Esophagus squamous epithelium (tissue), 5 donors: ENCODE measurements at places on chromosomes 5 and 9.

DNA sequence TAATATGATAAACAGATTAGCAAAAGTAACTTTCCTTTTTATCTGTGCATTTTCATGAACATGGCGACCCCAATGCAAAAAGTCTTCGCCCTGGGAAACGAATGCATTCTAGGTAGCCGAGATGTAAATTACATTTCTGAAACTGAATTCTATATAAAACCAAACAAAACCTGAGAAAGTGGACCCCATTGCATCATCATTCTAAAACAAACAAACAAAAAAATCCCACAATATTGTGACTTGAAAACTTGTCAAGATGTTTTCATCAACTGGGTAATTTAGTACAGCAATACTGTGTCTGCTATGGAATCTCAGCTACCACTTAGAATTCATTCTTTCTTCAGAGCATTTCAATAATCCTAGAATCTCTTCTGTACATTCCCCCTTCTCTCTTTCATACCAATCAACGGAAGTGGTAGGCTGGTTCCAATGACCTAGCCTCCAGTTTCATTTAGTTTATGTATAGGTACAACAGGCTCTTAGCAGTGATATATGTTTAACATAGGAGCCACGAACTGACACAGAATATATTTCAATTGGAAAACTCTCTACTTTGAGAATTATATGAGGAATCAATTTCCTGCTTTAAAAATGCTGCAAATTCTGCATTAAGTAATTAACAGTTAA, 85.6 kb downstream of the FBXW11 start:
- no peak for DNase-seq

DNA sequence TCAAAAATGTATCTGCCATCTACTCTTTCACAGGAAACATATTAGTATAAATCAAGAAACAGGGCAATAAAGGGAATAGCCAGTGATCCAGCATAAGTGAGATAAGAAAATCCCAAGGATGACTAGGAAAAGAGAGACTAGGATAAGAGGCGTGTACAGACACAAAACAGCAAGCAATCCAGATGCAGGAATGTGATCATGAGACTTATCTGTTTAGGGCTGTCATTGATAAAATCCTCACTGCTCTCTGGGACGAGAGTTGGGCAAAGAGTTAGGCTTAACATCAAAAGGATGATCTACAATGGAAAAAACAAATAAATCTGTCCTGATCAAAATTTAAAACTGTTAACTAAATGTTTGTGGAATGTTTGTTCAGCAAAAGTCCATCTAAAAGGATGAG, 1156.8 kb upstream of the C9orf72 start:
- DNase-seq: no peak

DNA sequence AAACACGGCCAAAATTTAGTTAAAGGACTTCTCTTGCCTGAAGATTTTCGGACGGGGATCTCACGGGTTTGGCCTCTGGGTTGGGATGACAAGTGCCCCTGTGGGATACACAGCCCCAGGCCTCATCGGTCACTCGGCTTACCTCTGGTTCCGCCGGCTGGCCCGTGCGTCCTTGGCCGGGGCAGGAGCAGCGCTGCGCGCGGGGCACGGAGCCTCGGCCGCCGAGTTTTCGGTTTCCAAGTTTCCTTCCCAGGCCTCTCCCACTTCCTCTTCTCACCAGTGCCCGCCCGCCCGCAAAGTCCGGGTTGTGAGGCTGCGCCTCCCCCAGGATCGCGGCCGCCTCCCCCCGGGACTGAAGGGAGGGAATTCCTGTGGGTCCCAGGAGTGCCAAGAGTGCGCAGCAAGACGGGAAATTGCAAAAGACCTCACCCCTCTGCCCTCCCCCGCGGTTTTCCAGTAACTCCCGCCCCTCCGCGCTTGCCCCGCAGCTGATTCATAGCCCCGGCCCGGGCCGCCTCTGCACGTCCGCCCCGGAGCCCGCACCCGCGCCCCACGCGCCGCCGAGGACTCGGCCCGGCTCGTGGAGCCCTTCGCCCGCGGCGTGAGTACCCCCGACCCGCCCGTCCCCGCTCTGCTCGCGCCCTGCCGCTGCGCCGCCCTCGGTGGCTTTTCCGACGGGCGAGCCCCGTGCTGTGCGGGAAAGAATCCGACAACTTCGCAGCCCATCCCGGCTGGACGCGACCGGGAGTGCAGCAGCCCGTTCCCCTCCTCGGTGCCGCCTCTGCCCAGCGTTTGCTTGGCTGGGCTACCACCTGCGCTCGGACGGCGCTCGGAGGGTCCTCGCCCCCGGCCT, at the start of gene OSMR:
TSS of gene OSMR (plus strand) at position 487 of the 853 bp plus-strand sequence. CDS start 23,033 bp downstream, outside the sequence.
- peak; percentile 35 for DNase-seq

- no peak for DNase-seq
Measured at GRCh38 chr9:134396258-134396742, 70.0 kb downstream of the RXRA start.

GRCh38 chr5:105773241-105773640, 1897.5 kb downstream of the EFNA5 start:
- no peak for DNase-seq

DNA sequence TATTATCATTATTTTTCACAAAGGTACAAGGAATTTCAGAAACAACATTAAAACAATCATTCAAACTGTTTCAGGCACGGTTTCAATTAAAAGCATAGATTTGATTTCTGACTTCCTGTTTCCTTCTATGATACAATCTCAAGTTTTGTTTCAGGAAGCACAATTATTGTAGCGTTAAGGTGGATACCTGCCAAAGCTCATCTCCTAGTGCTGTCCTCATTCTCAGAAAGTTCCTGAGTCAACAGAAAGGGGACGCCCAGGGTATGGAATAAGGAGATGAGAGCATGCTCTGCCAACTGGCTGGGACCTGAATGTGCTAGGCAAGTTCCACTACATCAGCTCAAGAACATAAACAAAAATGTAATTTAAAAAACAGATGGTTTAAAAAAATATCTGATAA, 2.0 kb upstream of the TRIM14 start:
- no peak for DNase-seq

DNA sequence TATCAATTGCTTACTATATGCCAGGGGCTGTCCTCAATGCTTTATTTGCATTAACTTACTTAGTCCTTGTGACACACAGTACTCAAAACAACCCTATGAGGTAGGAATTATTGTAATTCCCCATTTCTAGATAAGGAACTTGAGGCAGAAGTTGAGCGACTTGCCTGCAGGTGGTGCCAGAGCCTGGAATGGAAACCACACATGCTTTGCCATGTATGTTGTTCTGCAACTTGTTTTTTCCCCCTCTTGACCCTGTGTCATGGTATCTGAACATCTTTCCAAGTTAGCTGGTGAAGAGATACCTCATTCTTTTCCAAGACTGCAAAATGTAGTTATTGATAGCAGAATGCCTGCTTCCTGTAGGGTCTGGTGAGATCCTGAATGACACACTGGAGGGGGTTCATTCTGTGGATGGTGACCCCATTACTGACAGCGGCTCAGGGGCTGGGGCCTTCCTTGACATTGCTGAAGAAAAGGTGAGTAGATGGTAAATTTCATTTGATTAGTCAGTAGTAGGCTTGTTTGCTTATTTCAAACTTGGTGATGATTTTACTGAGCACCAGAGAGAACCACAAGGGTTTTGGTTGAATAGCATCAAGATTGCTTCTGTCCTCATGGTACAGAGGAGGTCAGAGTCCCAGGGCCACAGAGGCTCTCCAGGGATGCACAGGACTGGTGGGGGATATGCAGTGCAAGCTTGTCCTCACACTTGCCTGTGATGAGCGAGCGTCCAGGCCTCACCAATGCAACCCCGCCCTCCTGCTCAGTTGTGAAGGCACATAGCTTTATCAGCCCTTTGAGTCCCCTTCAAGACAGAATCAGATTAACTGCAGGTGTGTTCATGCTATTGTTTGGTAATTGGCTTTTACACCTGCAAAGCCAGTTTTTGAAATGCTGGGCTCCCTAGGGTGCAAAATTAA, 57.0 kb downstream of the COL15A1 start:
- no peak for DNase-seq

- no peak for DNase-seq
Measured at GRCh38 chr5:59569608-59570334, 323.8 kb downstream of the PDE4D start.

GRCh38 chr9:86321373-86321772, 32.8 kb downstream of the TUT7 start:
- no peak for DNase-seq

DNA sequence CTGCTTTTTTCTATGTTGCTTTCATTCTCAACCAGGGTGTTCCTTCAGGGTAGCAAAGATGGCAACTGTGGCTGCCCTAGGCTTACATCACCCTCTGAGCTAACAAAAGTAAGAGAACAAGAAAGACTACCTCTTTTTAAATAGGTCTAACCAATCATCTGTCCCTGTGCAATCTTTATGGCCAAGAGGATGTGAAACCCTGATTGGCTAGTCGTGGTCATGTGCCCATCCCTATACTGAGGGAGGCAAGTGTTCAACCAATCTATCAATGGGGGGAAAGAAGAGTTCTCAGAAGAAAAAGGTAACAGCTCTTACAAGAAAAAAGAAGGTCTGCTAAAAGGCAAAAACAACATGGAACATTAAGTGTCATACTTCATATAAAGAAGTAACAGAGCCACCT, 11.7 kb upstream of the SNCAIP start:
- DNase-seq: no peak

- DNase-seq: no peak
Measured at GRCh38 chr5:162852134-162852533, 585.3 kb upstream of the CCNG1 start.

- DNase-seq: no peak
Measured at GRCh38 chr5:138985256-138985655, 110.1 kb upstream of the LRRTM2 start.

DNA sequence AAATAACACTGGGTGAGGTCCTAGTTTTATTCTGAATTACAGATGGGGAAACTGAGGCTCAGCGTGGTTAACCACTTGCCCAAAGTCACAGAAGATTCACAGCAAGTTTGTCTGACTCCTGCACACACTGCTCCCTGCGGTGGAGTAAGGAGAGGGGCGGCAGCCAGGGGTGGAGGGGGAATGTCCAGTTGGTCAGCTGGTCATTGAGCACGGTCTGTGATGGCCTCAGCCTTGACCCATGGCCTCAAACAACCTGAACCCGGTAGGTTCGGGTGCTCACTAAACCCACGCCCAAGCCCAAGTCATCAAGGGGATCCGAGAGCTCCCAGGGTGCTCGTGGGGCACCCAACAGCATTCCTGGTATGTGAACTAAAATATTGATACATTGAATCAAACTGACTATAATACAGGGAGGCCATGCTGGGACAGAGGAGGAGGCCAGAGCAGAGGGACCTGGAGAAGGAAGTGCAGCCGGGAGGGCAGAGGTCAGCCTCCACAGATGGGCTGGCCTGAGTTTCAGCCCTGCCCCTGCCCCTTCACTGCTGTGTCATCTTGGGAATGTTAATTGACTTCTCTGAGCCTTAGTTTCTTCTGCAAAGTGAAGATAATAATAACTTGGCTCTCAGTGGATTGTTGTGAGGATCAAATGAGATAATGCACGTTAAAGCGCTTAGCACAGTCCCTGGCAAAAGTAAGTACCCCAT, 3.6 kb upstream of the IL17B start:
- DNase-seq: no peak

- DNase-seq: no peak
Measured at GRCh38 chr5:125272357-125272756, 525.9 kb upstream of the ZNF608 start.

DNA sequence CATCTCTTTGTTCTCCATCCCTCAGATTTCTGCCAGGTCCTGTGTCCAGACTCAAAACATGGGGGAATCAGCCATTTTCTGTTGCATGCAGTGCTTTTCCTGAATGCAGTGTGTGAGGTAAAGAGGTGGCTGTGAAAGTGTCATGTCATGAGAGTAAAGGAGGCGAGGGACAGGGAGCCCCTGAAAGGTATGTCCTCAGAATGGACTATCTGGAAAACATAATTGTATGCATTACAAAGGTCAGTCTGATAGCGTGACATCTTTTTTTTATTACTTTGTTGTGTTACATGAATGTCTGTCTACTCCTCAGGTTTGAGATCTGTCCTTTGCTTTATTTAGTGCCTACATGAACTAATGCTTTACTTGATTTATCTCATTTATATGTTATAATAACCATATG, 239.1 kb downstream of the MAN2A1 start:
- no peak for DNase-seq

DNA sequence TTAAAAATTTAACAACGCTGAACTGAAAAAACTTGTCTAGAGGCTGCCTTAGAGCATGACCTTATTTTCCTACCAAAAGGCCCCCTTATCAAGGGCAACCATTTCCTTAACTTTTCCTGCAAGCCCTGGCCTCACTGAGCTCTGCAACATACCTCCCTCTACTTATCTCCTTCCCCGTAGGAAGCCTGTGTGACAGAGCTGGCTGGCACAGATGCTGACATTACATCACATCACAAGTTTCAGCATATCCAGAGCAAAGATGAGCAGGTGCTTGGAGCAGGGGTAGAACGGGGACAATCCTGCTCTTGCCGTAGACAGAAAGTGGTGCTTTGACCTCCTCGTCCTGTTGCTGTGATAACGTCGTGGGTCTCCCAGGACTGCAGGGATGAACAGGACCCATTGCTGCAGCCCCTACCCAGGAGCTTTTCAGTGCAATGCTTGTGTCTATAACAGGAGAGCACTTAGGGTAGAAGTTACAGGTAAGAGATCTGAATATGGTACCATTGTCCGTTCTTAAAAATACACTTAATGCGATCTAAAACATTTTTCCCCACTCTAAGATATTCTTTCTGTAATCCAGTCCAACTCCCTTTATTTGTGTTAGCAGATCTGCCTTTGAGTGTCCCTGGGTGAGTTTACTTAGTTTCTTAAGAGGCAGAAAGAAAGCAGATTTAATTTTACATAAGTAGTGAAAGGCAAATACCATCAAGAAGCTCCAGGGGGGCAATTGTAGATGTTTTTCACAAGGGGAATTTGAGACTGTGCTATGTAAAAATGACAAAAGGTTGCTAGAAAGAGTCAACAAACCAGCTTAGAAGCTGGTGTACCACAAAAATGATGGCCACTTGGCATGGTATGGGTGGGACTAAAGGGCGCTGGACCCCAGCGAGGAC, 101.9 kb upstream of the EFNA5 start:
- no peak for DNase-seq
